Activated CD4-positive, alpha-beta T cell treated with anti-CD3 and anti-CD28 coated beads, Interleukin-2, amount 10 ng/mL, durations not matched to agents 24 days and 14 days (primary cell): ENCODE measurements at places on chromosomes 16 and 17. TPM values are rescaled to one million over a fixed set of nuclear protein-coding genes. Genes with fewer than 3 reads are reported as not detected.
A peak's percentile ranks its signal among the peaks of the same experiment; 100 is the strongest.

DNA sequence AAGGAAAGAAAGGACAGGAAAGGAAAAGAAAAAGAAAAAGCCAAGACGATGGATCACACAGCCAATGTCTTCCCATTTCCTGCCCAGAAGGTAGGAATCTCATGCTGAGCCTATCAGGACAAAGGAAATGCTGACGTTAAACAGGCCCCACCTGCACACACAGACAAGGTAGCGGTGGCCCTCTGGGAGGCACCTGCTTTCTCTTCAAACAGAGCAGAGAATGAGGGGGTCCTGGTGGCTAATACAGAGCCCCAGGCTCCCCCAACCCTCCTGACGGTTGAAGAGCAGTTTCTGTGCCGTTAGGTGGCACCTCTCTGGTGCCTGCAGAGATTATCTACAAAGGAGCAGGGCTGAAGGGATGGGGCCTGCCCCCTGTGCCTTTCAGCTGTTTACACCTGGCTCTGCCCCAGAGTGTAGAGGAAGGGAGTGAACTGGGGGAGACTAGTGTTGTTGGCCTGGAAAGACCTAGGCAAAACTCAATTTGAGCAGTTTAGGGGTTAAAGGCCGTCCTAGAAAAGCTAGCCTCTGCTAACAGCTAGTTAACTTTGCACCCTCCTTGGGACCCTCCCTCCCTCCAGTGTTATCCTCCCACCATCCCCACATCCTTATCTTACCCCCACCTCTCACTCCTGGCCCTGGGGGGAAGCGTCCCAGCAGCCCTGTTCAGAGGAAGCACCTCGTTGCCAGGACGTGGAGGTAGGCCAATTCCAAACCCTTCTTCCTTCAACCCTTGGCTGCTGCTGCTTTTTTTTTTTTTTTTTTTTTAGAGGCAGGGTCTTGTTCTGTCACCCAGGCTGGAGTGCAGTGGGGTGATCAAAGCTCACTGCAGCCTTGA, 56.3 kb downstream of the ARHGAP27 start:
- H3K4me3 ChIP-seq = no peak overlapping the region
- H3K27me3 ChIP-seq = peaks cover 15% of the 10 kb centered on the region
- DNase-seq = no peak
- H3K27ac ChIP-seq = no peak overlapping the region
- peaks cover 13% of the 10 kb centered on the region for H3K4me1 ChIP-seq

GRCh38 chr17:51486091-51486490, 225.7 kb downstream of the UTP18 start:
- DNase-seq = no peak
- peaks cover 7% of the 10 kb centered on the region for H3K4me1 ChIP-seq
- H3K4me3 ChIP-seq = no peak overlapping the region
- peaks cover 7% of the 10 kb centered on the region for H3K27me3 ChIP-seq
- no peaks in the 10 kb centered on the region for H3K36me3 ChIP-seq

GRCh38 chr17:29740017-29740416, 117.3 kb upstream of the CORO6 start:
- peaks cover 14% of the 10 kb centered on the region for H3K4me1 ChIP-seq
- no peak overlapping the region for H3K27ac ChIP-seq
- DNase-seq = no peak
- peaks cover 14% of the 10 kb centered on the region for H3K36me3 ChIP-seq

DNA sequence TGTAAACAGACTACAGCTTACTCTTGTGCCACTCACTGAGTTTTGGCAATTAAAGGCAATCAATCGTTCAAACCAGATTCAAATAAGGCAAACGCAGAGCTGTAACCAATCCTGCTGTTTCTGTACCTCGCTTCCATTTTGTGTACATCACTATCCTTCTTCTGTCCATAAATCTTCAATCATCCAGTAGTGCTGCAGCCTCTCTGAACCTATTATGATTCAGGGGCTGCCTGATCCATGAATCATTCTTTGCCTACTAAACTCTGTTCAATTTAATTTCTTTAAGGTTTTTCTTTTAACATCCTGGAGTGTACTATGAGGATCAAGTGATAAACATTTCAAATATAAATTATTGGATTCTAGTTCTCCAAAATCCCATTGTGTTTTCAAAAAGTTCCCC, 93.9 kb downstream of the CEP112 start:
- H3K4me1 ChIP-seq = no peaks in the 10 kb centered on the region
- H3K36me3 ChIP-seq = no peaks in the 10 kb centered on the region
- H3K4me3 ChIP-seq = no peak overlapping the region
- DNase-seq = no peak
- H3K27me3 ChIP-seq = peaks cover 2% of the 10 kb centered on the region

GRCh38 chr16:30491744-30492308, 19.3 kb downstream of the ITGAL start:
- peak overlapping the region; percentile 56 for H3K27ac ChIP-seq
- no peaks in the 10 kb centered on the region for H3K27me3 ChIP-seq
- H3K4me3 ChIP-seq = no peak overlapping the region
- no peak for DNase-seq

DNA sequence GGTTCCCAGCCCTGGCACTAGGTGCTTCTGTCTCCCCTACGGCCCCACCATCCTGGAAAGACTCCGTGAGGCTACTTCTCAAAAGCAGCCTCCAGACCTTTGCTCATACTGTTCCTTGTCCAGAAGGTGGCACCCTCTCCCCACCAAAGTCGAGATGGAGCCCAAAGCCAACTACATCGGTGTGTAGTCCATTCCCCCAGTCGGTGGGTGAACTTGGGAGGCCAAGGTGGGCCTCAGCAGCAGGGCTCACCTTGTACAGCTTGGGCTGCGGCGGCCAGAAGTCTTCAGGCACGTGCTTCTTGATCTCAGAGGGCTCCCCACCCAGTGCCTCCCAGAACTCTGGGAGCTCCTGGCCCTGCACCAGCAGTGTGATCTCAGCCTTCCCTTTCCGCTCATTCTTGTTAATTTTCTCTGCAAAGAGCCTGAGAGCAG, 10.2 kb downstream of the FLII start:
- no peaks in the 10 kb centered on the region for H3K27me3 ChIP-seq
- H3K4me3 ChIP-seq = no peak overlapping the region
- DNase-seq = peak; percentile 90
- H3K27ac ChIP-seq = no peak overlapping the region
- peaks cover 50% of the 10 kb centered on the region for H3K36me3 ChIP-seq

- H3K4me3 ChIP-seq = no peak overlapping the region
- H3K27ac ChIP-seq = no peak overlapping the region
- H3K36me3 ChIP-seq = no peaks in the 10 kb centered on the region
- peaks cover 5% of the 10 kb centered on the region for H3K4me1 ChIP-seq
Observed at GRCh38 chr17:21251337-21252010, 1.7 kb downstream of the NATD1 start.

- no peak for DNase-seq
- no peak overlapping the region for H3K4me3 ChIP-seq
- no peaks in the 10 kb centered on the region for H3K36me3 ChIP-seq
- no peaks in the 10 kb centered on the region for H3K4me1 ChIP-seq
- H3K27ac ChIP-seq = no peak overlapping the region
Observed at GRCh38 chr16:64925166-64925565, 196.7 kb downstream of the CDH11 start.

GRCh38 chr17:16398270-16399267, 16.8 kb upstream of the TRPV2 start:
- peak; percentile 74 for DNase-seq
- H3K27ac ChIP-seq = no peak overlapping the region
- H3K4me1 ChIP-seq = peaks cover 8% of the 10 kb centered on the region
- H3K27me3 ChIP-seq = peaks cover 1% of the 10 kb centered on the region
- no peak overlapping the region for H3K4me3 ChIP-seq
- H3K36me3 ChIP-seq = no peaks in the 10 kb centered on the region

The ADAD2 gene
- not detected in 2 replicates for total RNA-seq

The RDM1 gene
- total RNA-seq = 2.6 and 2.9 TPM in 2 replicates
